ENCODE measurements at places on chromosomes 3 and 15.

- DNase-seq: no peak
Measured at GRCh38 chr15:45133561-45133920, 3.7 kb downstream of the DUOX1 start.

DNA sequence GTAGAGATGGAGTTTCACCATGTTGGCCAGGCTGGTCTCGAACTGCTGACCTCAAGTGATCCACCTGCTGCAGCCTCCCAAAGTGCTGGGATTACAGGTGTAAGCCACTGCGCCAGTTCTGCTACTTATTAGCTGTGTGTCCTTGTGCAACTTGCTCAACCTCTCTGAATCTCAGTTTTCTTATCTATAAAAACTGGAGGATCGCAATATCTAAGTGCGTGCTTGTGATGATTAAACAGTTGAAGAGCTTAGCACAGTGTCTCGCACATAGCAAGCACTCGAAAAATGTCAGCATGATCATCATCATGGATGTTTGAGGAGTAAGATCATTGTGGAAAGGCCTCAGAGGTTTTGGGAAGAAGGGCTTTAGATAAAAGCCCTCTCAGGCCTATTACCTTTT is 10.8 kb downstream of the CLCN2 start:
- DNase-seq: no peak

GRCh38 chr3:151560738-151561137 is 99.9 kb upstream of the IGSF10 start:
- no peak for DNase-seq

DNA sequence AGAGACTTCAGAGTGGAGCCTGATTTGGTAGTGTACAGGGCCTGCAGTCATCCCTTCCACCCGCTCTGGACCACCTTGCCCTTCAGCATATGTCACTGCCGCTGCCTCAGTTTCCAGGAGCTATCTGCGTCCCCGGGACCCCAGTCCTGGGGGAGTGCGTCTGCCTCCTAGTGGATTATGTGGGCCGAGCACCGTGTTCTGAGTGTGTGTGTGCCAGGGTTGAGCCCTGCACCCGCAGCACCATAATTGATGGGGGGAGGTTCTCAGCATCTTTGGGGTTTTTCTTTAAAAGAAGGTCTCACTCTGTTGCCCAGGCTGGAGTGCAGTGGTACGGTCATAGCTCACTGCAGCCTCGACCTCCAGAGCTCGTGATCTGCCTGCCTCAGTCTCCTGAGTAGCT is 33.6 kb downstream of the CD276 start:
- no peak for DNase-seq

DNA sequence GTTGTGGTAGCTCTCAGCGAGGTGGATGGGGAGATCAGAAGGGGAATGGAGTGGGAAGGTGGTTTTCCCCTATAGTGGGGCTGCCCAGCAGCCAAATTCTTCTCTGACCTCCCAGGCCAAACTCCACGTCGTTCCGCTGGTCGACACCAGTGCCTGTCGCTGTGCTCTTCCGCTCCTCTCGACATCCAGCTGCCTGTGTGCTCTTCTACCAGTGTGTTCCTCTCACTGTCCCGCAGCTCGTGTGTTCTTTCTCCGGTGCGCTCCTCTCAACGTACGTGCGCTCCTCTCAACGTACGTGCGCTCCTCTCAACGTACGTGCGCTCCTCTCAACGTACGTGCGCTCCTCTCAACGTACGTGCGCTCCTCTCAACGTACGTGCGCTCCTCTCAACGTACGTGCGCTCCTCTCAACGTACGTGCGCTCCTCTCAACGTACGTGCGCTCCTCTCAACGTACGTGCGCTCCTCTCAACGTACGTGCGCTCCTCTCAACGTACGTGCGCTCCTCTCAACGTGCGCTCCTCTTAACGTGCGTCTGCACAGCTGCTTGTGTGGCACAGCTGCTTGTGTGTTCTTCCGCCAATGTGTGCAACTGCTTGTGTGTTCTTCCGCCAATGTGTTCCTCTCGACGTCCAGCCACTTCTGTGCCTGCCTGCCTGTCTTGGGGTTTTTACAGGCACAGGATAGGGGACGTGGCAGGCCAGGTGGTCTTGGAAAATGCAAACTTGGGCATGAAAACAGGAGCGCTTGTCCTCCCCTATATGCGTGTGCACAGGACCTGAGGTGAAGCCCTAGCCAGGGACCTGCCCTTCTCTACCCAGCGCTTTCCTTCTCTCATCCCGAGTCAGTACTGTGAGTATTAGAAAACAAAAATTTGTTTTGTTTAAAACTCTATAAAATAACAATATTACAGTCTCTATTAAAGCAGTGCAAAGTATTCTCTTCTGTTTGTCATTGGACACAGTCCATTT is 991.1 kb downstream of the GBE1 start:
- no peak for DNase-seq

- DNase-seq: no peak
Measured at GRCh38 chr15:48500595-48500994, 144.9 kb downstream of the FBN1 start.

Data from NCI-H1048 (cell line).